ENCODE measurements at places on chromosomes 12 and 14. TPM values are rescaled to one million over a fixed set of nuclear protein-coding genes. Genes with fewer than 3 reads are reported as not detected.
A peak's percentile ranks its signal among the peaks of the same experiment; 100 is the strongest.

IL26 gene
- not detected for polyA plus RNA-seq

GRCh38 chr14:24171422-24172260, at the start of gene REC8:
Gene REC8, plus strand, starts transcription at chr14:24172080. Its CDS starts 473 bp downstream, at chr14:24172553.
- H3K4me1 ChIP-seq = peaks cover 13% of the 10 kb centered on the region
- H3K27ac ChIP-seq = peak within 1 kb of the TSS; percentile 40
- H3K27me3 ChIP-seq = no peaks in the 10 kb centered on the region
- peak within 1 kb of the TSS; percentile 58 for H3K4me3 ChIP-seq

GRCh38 chr12:100967189-100967588, 172.6 kb downstream of the ANO4 start:
- H3K36me3 ChIP-seq = no peaks in the 10 kb centered on the region
- H3K4me3 ChIP-seq = no peak overlapping the region
- DNase-seq = no peak
- H3K27me3 ChIP-seq = no peaks in the 10 kb centered on the region
- no peak overlapping the region for H3K27ac ChIP-seq

DNA sequence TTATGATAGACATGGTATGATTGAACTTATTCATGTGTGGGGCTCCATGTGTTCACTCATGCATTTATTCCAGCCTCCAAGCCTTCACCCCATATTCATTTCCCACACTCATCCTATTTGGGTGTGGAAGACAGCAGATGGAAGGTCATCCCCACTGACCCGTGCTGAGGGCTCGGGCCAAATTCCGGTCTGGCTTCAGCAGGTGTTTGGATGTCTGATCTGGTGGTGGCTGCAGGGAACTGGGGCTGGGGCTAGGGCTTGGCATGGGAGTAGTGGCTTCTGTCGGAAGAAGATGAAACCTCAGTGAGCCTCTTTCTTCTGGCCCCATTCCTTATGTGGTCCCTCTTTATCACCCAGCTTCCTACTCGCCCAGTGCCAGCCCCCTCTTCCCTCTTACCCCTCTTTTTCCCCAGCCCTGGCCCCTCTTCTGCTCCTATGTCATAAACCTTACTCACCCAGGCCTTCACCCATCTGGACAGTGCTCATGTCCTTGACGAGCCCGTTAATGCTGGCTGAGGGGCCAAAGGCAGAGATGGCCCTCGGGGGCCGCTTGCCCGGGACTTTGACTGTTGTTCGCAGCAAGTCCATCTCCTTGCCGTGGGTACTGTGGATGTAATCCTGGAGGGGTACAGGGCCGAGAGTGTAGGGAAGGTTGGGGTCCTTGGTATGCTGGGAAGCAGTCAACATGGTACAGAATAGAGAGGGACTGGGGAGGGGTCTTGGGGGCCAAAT, 8.0 kb downstream of the AGAP2 start:
- H3K27ac ChIP-seq = no peak overlapping the region
- H3K4me1 ChIP-seq = no peaks in the 10 kb centered on the region
- no peak for DNase-seq
- H3K27me3 ChIP-seq = no peaks in the 10 kb centered on the region
- no peak overlapping the region for H3K4me3 ChIP-seq
- H3K36me3 ChIP-seq = peaks cover 51% of the 10 kb centered on the region

CEBPE gene
- 0.65 TPM for polyA plus RNA-seq
